ENCODE measurements at places on chromosomes 6 and 20.

- DNase-seq = peak; percentile 74
Measured at GRCh38 chr6:52399511-52400312, 20.4 kb upstream of the EFHC1 start.

DNA sequence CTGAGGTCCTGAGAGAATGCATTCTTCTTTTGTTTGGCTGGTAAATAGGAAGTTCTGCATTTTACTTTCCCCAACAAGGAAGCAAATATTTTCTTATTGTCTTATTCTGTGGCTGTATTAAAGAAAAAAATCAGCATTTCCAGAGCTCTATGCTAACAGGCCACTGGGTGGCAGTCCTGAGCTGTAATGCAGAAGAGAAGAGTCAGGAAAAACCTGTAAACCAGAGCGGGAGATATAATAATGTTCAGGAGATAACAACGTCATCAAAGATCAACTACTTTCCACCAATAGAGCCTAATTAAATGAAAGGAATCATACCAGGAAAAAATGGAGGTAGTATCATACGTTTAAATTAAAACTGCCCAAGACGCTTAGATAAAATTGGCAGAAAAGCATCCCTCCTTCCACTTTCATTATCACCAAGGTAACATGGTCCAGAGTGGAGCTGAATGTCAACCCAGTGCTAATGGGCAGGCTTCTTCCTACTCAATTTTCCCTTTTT lies 55.6 kb upstream of the CARMIL1 start:
- peak; percentile 82 for DNase-seq

DNA sequence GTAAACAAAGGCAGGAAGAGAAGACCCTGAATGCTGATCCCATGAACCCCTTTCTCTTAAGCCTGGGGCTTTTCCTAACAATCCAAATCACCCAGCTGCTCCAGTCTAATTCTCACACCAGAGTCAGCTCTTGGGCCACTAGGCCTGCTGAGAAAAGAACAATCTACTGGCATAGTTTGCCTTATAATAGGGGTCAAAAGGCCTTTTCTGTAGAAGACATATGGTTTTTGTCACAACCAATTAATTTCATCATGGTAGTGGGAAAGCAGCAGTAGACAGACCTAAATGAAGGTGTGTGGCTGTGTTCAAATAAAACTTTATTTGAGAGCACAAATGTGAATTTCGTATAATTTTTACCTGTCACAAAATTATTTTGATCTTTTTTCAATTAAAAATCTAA lies 994.7 kb upstream of the EPHA7 start:
- peak; percentile 47 for DNase-seq

GRCh38 chr20:43040427-43040826 lies 149.3 kb downstream of the PTPRT start:
- DNase-seq = no peak

DNA sequence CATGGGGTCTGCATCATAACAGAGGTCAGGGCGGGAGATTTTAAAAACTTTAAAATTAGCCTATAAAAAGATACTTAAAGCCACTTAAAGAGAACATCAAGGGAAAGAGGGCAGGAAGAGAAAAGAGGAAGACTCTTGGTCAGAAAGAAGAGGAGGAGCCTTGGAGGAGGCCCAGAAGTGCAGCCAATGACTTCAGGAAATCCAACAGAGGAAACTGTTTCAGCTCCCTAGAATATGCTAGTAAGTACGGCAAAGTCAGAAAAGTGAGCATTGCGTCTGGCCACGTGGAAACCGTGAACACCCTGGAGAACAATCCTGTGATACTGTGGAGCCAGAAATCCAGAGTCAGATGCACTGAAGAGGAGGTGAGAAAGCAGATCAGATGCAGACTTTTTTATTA lies 22.5 kb upstream of the NHSL1 start:
- DNase-seq = no peak
